ENCODE measurements at places on chromosomes 2 and 18.

- no peak for DNase-seq
Measured at GRCh38 chr2:14902953-14903352, 270.4 kb downstream of the LRATD1 start.

DNA sequence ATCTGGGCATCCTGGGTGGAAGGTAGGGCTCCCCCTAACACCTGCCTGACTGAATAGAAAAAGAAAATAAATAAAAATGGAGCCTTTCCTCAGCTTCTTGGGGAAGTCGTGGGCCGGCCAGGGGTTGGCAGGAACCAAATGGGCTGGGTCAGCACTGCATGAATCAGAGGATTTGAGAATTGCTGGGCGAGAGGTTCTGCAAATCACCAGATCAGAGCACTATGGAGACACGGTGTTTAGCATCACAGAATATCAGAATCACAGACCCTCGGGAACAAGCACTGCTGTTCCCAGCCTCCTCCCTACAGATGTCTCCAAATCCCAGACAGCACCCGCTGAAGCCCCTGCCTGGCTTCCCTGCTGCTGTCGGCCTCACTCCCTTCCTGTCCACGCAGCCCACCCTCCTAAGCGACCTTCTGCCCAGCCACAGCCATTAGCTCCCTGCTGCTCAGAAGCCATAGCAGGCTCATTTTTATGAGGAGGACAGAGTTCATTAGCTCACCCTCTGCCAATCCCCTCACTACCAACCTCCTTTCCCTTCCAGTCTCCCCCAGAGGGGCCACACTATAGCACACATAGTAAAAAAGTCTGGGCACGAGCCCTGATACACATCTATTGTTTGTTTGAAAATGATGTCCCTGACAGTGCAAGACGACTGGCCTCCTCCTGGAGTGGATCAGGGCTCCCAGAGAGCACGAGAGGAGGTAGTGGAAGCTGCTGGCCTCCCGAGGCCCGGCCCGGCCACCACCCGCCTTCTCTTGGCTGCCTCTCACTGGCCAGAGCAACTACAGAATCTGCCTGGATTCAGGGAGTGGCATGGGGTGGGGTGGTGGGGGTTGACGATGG lies 64.6 kb upstream of the TAF1B start:
- no peak for DNase-seq

DNA sequence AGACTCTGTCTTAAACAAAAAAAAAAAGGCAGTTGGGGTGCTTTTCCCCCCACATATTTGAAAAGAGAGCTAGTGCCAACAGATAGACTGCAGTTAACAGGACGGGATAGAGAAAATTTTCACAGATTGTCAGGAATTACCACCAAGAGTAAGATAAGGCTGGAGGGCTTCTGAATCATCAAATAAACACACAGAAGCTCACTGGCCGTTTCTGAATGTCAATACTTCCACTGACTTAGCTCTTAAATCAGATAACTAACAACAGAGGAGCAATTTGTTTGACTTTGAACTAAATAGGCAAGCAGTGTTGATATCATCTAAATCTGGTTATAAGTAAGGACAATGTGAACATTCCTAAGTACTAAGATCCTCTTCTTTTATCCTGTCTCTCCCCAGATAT lies 34.7 kb downstream of the PIEZO2 start:
- no peak for DNase-seq

GRCh38 chr18:58529714-58530354 lies 99.1 kb downstream of the ALPK2 start:
- DNase-seq, result peak; percentile 71

- DNase-seq, result no peak
Measured at GRCh38 chr2:158668001-158668765, 126.9 kb upstream of the DAPL1 start.

All from naive thymus-derived CD8-positive, alpha-beta T cell (primary cell).